ENCODE measurements at places on chromosomes 6 and 20.

GRCh38 chr6:160765412-160765811 lies 63.4 kb downstream of the PLG start:
- DNase-seq, result no peak

GRCh38 chr20:61120595-61121515 lies 131.2 kb upstream of the CDH4 start:
- no peak for DNase-seq

DNA sequence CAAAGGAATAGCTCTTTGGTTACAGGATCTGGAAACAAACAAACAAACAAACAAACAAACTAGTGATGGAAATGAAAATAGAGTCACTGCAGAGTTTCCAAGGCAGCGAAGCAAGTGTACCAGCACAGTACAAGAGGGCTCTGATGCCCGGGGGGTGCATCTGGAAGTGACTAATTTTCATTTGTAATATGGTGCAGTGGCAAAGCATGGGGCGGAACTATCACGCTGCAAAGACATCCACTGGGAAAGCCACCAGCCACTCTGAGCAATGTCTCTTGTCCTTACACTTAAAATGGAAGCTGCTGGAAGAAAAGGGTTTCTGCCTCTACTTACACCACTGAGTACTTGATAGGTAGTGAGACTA lies 44.4 kb upstream of the NEDD9 start:
- no peak for DNase-seq

- DNase-seq, result no peak
Observed at GRCh38 chr6:3226481-3227362, 731 bp downstream of the TUBB2B start.

DNA sequence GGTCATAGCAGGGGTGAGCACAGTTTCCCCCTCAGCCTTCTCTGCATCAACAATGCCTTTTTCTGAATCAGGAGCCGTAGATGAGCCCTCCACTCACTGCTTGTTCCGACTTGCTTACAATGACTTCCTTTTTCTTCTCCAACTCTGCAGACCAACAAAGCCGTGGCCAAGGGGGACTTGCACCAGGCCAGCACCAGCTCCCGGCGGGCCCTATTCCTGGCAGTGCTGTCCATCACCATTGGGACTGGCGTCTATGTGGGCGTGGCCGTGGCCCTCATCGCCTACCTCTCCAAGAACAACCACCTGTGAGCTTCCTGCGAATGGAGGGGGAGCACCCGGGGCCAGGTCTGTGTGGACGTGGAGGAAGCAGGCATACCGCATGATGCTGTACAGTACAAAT lies 195.8 kb downstream of the SYNDIG1 start:
- no peak for DNase-seq
